ENCODE measurements at places on chromosomes 12 and 14.

GRCh38 chr12:122067966-122068365 lies 10.6 kb upstream of the MLXIP start:
- DNase-seq = no peak

GRCh38 chr14:99775351-99775750 lies 17.9 kb upstream of the EML1 start:
- no peak for DNase-seq

GRCh38 chr14:95953111-95953724 lies 76.6 kb downstream of the TUNAR start:
- no peak for DNase-seq

- no peak for DNase-seq
Measured at GRCh38 chr12:67202678-67203012, 66.5 kb upstream of the CAND1 start.

GRCh38 chr14:100750762-100751699 lies 24.3 kb downstream of the DLK1 start:
- no peak for DNase-seq

DNA sequence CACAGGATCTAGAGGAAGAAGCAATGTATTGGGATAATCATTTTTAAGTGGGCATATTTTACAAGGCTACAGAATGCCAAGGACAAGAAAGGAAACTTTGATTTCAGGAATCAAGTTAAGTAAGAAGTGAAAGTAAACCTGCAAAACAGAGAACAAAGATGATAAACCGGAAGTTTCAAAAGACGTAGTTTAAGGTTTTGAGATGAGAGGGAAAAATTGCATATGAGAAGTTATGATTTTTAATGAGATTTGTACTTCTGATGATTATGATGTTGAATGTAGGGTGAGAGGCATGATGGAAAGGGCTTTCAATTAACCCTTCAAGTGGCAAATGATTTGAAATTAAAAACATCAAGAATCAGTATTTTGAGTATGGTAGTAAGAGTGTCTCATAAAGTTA lies 134.9 kb downstream of the CAPZA3 start:
- no peak for DNase-seq

- DNase-seq = no peak
Measured at GRCh38 chr14:69928111-69928523, 48.9 kb downstream of the SMOC1 start.

DNA sequence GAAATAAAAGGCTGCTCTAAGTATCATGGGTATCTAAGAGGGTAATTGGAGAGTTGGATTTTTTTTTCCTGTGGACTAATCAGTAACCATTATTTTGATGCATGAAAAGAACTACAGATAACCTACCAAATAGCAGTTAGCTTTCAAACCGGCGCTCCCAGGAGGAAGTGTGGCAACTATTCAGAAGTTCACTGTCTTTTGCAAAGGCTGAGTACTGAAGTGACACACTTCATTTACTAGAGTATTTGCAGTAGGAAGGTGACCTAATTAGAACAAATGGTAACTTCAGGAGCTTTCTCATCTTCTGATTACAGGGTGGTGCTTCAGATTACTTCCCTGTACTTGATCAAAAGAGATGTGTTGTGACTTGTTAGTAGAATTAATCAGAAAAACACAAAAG lies 87.7 kb downstream of the PELI2 start:
- DNase-seq = no peak

- no peak for DNase-seq
Measured at GRCh38 chr12:104942075-104942474, 16.0 kb downstream of the SLC41A2 start.

DNA sequence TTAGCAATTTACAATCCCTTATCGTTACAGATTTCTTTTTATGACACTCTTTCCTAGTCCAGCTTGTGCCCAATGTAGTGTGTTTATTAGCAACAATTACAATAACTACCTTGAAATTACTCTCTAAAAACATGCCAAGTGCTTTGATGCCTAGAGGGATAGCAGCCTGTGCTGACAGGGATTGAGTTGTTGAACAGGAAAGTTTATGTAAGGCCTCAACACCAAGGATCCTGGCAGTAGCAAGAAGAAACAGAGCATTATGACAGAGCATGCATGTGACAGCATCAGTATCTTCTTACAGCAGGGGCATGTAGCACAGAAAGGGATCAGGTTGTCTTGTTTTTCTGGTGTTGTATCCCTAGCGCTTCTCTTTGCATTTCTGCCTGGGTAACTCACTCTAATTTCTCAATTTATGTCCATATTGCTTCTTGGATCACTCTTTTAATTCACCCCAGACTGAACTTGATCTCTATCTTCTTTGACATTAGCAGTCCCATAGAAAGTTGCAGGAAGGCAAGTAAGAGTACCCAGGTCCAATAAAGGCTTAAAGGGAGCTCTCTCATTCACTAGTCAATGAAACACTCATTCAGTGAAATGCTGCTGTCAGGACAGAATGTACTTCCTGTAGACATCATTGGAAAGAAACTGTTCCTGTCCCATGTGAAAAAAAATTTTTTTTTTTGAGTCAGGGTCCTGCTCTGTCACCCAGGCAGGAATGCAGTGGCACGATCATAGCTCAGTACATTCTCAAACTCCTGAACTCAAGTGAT lies 220.0 kb upstream of the GRIP1 start:
- DNase-seq = no peak

DNA sequence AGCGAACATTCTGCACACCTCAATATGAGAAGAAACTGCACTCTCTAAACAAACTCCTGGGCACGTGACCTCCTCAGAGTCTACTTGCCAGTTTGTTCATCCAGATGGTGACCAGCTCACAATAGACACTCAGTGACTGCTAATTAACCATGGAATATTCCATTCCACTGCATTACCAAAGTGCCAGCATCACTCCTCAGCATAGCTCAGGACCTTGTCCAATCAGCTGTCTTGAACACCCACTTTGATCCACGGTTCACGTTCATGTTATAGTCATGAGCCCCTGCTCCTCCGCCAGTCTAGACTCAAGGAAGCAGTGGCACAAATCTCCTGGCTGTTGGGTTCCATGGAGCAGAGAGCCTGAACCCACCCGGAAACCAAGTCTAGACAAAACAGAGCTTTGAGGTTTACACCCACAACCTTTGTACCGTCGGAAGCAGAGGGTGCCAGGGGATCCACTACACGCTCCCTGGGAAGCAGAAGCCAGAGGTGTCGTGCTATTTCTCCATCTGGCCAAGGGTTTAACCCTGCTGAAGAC lies 285.3 kb downstream of the ZFP36L1 start:
- no peak for DNase-seq

- DNase-seq = no peak
Measured at GRCh38 chr14:79098324-79098723, 928.2 kb downstream of the NRXN3 start.

GRCh38 chr12:59615392-59616165 lies 19.8 kb downstream of the SLC16A7 start:
- DNase-seq = no peak
